ENCODE measurements at places on chromosomes 3 and 15.

DNA sequence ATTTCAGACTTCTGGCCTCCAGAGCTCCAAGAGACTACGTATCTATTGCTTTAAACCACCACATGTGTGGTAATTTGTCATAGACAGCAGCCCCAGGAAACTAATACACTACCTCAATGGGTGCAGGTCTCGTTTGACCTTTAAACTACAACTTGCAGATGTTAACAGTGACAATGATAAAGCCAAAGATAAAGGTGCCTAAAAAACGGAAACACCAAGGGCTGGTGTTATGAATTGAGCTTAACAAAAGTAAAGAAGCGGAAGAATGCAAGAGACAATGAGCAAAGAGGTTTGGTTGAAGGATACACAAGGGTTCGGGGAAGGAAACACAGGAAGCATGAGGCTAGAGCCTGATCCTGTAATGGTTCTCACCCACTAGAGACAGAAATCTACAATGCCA is 50.8 kb downstream of the RFTN1 start:
- no peak for DNase-seq

- DNase-seq: no peak
These were observed 33.3 kb downstream of the ATG7 start for GRCh38 chr3:11305509-11305908.

GRCh38 chr3:156180077-156180476 is 59.7 kb downstream of the KCNAB1 start:
- DNase-seq: no peak

DNA sequence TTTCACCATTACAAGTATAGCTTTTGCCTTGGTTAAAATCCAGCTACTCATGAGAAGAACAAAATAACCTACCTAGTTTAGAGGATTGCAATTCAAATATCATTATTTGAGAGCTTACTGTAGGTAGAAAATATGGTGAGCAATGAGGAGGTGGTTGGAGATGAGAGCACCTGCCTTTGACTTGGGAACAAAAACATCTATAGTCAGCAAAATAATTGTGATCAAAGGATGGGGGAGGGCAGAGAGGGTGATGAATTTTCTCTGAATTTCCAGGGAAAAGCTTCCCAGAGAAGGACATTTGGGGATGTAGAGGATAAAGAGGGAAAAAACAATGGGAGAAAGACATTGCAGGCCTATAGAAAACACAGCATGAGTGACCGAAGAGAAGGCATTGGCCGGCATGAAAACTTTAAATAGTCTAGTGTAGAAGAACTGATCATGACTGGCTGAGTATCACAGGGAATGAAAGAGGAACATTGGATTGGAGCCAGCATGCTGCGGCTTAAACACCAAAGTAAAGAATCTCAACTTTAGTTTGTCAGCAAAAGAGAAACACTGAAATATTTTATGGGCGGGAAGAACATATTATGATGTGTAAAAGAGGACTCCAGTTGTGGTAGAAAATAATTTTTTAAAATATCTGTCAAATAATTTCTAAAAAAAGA is 581.3 kb downstream of the UNC13C start:
- DNase-seq: peak; percentile 10

- peak; percentile 87 for DNase-seq
These were observed 86.2 kb downstream of the CD47 start for GRCh38 chr3:108004647-108005046.

DNA sequence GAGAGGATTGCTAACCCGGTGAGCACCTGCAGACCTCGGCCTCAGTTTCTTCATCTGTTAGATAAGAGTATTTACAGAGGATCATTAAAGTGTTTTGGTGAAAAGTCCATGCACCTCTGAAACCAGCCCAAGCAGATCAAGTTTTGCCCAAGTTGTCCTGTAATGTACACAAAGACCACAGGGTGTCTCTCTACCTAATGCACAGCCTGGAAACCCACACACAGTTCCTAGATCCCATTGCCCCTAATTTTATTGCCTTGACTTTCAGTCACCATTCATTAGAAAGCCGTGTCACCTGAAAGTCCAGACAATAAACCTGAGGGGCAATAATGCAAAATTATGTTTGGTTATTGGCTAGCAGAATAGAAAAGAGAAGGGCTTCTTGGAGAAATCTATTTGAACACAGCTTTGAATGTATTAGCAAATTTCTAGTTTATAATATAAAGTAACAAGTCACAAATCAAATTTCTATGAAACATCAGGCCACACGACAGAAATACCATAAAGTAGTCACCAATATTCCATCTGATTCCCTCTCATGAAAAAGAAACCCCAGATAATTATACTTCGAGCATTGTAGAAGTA is 161.3 kb upstream of the SLC2A2 start:
- peak; percentile 24 for DNase-seq

DNA sequence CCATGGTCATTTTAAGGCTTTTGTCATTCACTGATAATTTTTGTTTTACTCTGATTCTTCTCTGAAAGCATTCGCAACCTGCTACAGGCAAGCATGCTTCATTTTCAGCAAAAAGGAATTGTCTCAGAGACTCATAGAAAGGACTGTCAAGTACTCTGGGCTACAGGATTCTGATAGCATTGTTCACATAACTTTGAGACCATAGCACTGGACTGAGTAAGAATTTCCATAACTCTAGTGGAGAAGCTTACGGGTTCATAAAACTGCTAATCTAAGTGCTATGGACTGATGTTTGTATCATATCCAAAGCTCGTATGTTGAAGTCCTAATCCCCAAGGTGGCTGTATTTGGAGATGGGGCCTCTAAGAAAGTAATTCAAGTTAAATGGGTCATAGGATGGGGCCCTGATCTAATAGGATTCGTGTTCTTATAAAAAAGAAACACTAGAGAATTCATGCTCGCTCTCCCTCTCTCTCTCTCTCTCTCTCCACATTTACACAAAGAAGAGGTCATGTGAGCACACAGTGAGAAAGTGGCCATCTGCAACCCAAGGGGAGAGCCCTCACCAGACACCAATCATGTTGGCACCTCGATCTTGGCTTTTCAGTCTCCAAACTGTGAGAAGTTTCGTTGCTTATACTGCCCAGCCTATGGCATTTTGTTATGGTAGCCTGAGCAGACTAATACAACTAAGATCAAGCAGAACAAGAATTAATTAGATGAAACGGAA is 60.4 kb downstream of the CRYGS start:
- DNase-seq: no peak

GRCh38 chr3:88775026-88775690 is 332.3 kb upstream of the EPHA3 start:
- DNase-seq: no peak

GRCh38 chr3:97914388-97914787 is 57.8 kb downstream of the RIOX2 start:
- DNase-seq: no peak

GRCh38 chr3:46297658-46298423 is 55.6 kb downstream of the CCR3 start:
- DNase-seq: peak; percentile 43

GRCh38 chr15:99042892-99043291 is 35.3 kb upstream of the PGPEP1L start:
- DNase-seq: no peak

- DNase-seq: no peak
These were observed 51.8 kb downstream of the FMN1 start for GRCh38 chr15:33142708-33143107.

DNA sequence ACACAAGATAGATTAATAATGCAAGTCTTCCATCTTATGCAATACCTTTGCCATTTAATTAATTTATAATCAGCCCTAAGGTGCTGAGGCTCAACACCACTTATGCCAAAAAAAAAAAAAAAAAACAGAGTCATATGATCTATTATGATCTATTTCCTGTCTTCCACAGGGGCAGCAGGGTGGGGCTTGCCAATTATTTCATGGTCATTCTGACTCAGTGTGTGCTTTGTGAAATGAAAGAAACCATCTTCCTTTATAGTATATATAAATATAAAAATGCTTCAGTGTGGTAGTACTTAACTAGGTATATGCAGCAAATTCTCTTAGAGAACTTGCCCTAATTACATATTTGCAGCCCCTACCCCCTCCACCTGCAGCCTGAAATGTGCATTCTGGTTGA is 7.2 kb upstream of the RARB start:
- no peak for DNase-seq

- peak; percentile 57 for DNase-seq
These were observed 18.9 kb upstream of the TGM5 start for GRCh38 chr15:43285609-43286037.

DNA sequence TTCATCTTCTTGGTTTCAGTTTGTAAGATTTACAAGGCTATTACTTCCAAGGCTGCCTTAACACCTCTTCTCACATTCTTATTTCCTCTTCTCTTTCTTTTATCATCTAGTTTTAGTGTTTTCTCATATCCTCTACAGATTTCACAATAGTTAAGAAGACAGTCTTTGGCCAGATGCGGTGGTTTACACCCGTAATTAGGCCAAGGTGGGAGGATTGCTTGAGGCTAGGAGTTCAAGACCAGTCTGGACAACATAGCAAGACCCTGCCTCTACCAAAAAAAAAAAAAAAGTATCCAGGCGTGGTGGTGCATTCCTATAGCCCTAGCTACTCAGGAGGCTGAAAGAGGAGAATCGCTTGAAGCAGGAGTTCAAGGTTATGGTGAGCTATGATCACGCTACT is 3.5 kb upstream of the ALDH1A2 start:
- no peak for DNase-seq

DNA sequence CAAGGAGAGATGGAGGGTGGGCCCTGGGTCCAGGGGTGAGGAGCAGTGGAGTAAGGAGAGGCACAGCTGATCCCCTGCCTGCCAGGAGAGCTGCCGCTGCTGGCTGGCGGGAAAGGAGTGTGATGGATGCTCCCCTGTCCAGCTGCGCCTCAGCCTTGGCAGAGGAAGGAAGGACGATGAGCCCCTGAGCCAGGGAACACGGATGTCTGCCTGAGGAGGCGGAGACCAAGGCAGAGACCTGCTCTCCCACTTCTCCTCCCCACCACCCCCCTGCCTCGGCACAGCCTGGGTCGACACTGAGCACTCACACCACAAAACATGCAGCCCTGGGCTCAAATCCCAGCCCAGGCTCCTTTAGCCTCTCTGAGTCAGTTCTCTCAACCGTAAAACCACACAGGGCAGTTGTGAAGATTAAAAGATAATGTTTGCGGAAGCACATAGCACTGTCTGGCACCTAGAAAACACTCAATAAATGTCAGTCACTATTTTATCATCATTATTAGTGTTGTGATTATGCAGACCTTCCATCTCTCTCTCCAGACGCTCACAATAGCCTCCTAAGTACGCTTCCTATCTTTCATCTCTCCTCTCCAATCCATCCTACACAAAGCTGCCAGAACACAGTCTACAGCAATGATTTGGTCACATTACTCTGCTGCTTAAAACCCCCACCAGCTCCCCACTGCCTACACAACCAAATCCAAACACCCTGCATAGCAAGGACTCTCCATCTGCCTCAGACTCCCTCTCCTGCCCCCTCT is 52.2 kb downstream of the SEMA5B start:
- DNase-seq: no peak

DNA sequence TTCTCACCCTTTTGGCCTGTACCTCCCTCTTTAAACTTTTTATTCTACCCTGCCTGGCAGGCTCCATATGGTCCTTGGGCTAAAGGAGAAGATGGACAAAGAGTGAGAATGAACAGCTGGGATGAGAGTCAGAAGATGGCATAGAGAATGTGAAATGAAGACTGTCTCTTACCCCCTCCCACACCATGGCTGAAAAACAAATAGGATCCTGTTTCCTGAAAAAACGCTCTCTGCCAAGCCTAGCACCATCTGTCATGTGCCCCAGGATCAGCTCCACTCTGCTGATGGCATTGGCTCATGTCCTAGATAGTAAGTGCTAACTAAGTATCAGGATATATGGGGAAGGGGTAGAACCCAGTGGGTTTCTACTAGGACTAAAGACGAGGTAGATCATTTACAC is 238.6 kb downstream of the MEX3B start:
- DNase-seq: no peak

- DNase-seq: no peak
These were observed 213.2 kb upstream of the NR2F2 start for GRCh38 chr15:96117270-96117669.

DNA sequence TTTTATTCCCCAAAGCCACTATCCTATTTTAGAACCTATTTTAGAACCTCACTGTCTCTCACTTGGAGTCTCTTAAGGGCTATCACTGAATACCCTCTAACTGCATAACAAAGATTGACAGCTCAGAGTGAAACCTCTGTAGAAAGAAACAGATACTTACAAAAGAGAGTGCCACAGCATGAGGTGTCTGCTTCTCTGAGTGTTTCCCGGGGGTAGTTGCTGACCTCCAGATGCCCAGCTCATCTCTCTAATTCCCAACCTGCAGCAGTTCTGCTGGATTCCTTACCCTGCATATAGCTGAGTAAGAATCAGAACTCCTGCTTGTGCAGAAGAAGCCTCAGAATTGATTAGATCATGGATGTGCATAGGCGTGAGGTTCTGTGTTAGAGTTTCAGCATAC is 34.5 kb downstream of the P3H2 start:
- no peak for DNase-seq

GRCh38 chr3:39325236-39325635 is 4.3 kb upstream of the CCR8 start:
- no peak for DNase-seq

GRCh38 chr3:35772381-35773015 is 133.2 kb downstream of the ARPP21 start:
- DNase-seq: no peak

- DNase-seq: no peak
These were observed 2.0 kb downstream of the NGLY1 start for GRCh38 chr3:25781145-25781757.

DNA sequence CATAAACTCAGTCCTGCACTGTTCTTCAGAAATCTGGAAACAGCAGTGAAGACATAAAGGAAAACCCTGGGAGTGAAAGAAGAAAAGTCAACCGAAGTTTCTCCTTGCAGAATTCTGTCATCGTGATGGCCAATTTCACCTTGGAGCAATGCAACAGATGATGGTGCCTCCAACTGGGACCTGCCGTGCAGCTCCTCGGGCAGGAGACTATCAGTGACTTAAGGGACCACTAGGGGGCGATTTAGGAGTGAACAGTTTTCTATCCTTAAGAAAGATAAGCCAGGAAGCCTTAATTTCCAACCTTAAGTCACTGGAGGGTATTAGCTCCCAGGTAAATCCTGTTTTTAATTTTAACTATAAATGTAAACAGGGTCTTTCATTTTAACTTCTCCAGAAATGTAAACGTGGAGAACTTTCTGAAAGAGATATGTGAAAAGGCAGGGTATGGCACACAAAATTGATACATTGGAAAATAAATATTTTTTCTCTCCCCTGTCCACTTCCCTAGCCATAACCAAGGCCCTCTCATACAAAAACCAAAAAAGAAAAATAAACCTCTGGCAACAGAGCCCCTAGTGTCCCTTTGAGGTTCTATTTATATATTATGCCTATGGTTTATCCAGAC is 116.3 kb downstream of the PDZRN3 start:
- DNase-seq: peak; percentile 64

- no peak for DNase-seq
These were observed 24.0 kb downstream of the GPR176 start for GRCh38 chr15:39896101-39896500.

GRCh38 chr3:152564459-152564858 is 270.5 kb upstream of the P2RY1 start:
- DNase-seq: no peak

- no peak for DNase-seq
These were observed 168.4 kb upstream of the ZNF385D start for GRCh38 chr3:21919383-21919782.

Data from inflammatory macrophage treated with lipopolysaccharide for 1 hour (primary cell).